ENCODE measurements at places on chromosomes 2 and 18. TPM values are rescaled to one million over a fixed set of nuclear protein-coding genes. Genes with fewer than 3 reads are reported as not detected.

DNA sequence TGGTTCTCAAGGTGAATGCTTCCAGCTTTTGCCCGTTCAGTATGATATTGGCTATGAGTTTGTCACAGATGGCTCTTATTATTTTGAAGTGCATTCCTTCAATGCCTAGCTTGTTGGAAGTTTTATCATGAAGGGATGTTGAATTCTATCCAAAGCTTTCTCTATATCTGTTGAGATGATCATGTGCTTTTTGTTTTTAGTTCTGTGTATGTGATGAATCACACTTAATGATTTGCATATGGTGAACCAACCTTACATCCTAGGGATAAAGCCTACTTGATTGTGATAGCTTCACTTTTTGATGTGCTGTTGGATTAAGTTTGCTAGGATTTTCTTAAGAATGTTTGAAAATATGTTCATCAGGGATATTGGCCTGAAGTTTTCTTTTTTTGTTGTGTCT is 112.1 kb downstream of the MBD2 start:
- DNase-seq: no peak
- H3K4me3 ChIP-seq: no peak overlapping the region
- H3K27ac ChIP-seq: no peak overlapping the region
- H3K4me1 ChIP-seq: no peaks in the 10 kb centered on the region
- no peaks in the 10 kb centered on the region for H3K36me3 ChIP-seq

GRCh38 chr2:226837787-226838603 is 2.1 kb downstream of the RHBDD1 start:
- H3K27ac ChIP-seq: no peak overlapping the region
- no peaks in the 10 kb centered on the region for H3K27me3 ChIP-seq
- no peak overlapping the region for H3K4me3 ChIP-seq
- H3K36me3 ChIP-seq: no peaks in the 10 kb centered on the region
- DNase-seq: no peak
- peaks cover 10% of the 10 kb centered on the region for H3K4me1 ChIP-seq

EGR4 gene
- not detected for total RNA-seq

IL1RN gene
- total RNA-seq: not detected

TRIP12 gene
- 379 TPM for total RNA-seq

DNA sequence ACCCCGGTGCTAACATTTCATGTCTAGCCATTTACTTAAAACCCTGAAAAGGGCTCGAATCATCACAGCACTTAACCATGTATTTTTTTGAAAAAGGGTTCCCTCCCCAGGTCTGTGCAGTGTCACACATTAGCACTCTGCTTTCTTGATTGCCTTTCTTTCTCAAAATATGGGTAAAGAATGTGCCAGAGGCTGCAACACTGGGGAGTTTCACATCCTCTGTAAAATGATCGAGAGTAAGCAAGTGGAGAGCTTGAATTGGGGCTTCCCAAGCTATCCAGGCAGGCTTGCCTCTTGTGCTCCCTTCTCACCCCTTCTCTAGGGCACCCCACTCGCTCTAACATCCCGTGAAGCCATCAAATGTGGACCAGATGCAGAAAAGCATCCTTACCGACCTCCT is 177.0 kb upstream of the CCDC68 start:
- DNase-seq: no peak
- H3K4me3 ChIP-seq: no peak overlapping the region
- H3K36me3 ChIP-seq: no peaks in the 10 kb centered on the region
- H3K4me1 ChIP-seq: peaks cover 38% of the 10 kb centered on the region
- H3K27me3 ChIP-seq: no peaks in the 10 kb centered on the region

CPS1 gene
- total RNA-seq: 8.0 TPM

GPR17 gene
- total RNA-seq: 0.18 TPM

GRCh38 chr2:156601855-156602551 is 165.8 kb downstream of the GPD2 start:
- no peaks in the 10 kb centered on the region for H3K36me3 ChIP-seq
- no peak for DNase-seq
- no peak overlapping the region for H3K4me3 ChIP-seq
- no peaks in the 10 kb centered on the region for H3K27me3 ChIP-seq
- H3K27ac ChIP-seq: no peak overlapping the region

DNA sequence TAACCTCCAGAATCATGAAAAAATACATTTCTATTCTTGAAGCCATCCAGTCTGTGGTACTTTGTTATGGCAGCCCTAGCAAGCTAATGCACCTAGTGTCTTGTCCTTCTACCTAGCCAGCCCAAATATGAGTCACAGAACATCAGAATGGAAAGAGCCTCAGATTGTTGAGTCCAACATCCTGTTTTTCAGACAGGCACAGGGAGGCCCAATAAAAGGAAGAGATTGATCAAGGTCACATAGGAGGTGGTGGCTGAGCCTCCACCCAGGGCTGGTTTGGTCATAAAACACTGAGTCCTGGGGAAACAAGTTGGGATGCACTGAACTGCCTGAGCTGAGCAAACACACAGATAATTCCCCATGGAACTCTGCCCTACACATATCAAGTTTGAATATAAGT is 195.5 kb downstream of the TTC32 start:
- no peaks in the 10 kb centered on the region for H3K36me3 ChIP-seq
- no peak overlapping the region for H3K27ac ChIP-seq
- H3K4me1 ChIP-seq: no peaks in the 10 kb centered on the region

DSC2 gene
- total RNA-seq: 39.4 TPM

- no peaks in the 10 kb centered on the region for H3K4me1 ChIP-seq
- H3K27ac ChIP-seq: no peak overlapping the region
- H3K4me3 ChIP-seq: no peak overlapping the region
- H3K27me3 ChIP-seq: no peaks in the 10 kb centered on the region
- no peaks in the 10 kb centered on the region for H3K36me3 ChIP-seq
These were observed 535.7 kb upstream of the CHAC2 start for GRCh38 chr2:53231908-53232307.

SMC6 gene
- 20.1 TPM for total RNA-seq

TTC21B gene
- 11.4 TPM for total RNA-seq

PARD6G gene
- 26.9 TPM for total RNA-seq

CRYGD gene
- not detected for total RNA-seq

DNA sequence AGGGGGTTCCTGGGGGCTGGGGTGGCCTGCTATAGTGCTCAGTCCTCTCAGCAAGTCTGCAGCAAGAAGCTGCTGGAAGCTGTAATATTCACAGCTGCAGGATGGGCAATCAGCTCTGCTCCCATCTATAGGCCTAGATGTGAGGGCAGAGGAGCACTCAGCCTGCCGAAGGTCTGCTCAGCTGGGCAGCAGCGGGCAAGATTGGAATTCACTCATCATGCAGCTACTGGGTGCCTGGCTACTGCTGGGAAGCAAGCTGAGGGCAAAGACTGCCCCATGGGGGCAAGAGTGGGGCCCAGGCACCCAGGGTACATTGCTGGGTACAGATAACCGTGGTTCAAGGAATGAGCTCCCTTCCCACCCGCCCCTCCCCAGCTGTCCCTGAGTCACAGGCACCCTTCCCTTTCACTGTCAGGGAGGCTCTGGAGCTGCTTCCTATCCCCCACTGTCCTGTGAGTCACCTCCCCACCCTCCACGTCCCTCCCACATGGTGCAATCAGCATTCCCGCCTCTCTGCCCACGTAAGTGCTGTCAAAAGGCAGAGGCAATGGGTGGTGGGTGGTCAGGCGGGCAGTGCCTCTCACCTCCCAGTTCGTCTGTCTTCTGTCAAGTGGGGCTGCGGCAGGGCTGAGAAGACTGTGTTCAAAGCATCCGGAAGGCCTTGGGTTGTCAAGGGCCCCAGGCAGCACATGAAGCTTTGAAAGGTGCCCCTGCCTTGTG is 169.2 kb downstream of the TRIM43 start:
- H3K36me3 ChIP-seq: no peaks in the 10 kb centered on the region
- peaks cover 7% of the 10 kb centered on the region for H3K4me1 ChIP-seq
- H3K27me3 ChIP-seq: no peaks in the 10 kb centered on the region
- DNase-seq: peak; percentile 83
- H3K4me3 ChIP-seq: no peak overlapping the region
- no peak overlapping the region for H3K27ac ChIP-seq

DNA sequence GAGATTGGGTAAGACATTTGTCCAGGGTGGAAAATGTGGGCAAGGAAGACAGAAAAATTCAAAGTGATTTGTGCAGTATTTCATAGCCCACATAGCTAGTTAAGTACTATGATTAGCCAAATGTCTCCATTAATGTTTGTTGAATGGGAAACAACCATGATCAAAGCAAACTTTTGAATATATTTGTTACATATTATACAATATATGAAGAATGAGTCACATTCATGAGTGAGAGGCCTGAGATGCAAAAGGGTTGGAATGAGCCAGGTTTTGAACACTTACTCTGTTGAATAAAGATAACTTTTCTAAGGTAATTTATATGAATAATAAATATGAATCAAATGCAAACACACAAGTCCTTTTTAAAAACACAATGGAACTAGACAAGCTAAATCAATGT is 984.5 kb upstream of the CDH2 start:
- H3K4me3 ChIP-seq: no peak overlapping the region
- no peak for DNase-seq
- no peak overlapping the region for H3K27ac ChIP-seq
- peaks cover 31% of the 10 kb centered on the region for H3K4me1 ChIP-seq

DNA sequence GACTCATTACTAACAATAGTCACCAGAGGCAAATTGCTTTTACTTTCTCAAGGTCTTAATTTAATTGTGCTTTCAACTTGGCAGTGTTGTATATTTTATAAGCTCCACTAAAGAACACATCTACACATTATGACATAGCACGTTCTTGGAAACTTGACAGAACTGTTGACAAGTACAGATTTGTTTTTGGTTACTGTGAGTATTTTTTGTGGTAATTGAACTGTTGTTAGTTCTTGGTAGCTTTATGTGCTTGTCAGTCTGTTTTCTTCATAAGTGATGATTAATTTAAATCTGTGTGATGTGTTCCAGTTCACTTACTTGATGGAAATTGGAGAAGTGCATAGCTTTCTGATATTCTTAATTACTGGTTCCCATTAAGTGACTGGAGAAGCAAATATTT is 63.9 kb downstream of the COMMD1 start:
- H3K4me3 ChIP-seq: no peak overlapping the region
- DNase-seq: no peak
- no peak overlapping the region for H3K27ac ChIP-seq
- H3K36me3 ChIP-seq: no peaks in the 10 kb centered on the region
- no peaks in the 10 kb centered on the region for H3K27me3 ChIP-seq

SIX3 gene
- 0.48 TPM for total RNA-seq

GRCh38 chr2:186949726-186950256 is 100.8 kb upstream of the ZSWIM2 start:
- no peak for DNase-seq
- H3K27me3 ChIP-seq: no peaks in the 10 kb centered on the region
- peaks cover 3% of the 10 kb centered on the region for H3K4me1 ChIP-seq
- H3K36me3 ChIP-seq: no peaks in the 10 kb centered on the region
- H3K4me3 ChIP-seq: no peak overlapping the region

DNA sequence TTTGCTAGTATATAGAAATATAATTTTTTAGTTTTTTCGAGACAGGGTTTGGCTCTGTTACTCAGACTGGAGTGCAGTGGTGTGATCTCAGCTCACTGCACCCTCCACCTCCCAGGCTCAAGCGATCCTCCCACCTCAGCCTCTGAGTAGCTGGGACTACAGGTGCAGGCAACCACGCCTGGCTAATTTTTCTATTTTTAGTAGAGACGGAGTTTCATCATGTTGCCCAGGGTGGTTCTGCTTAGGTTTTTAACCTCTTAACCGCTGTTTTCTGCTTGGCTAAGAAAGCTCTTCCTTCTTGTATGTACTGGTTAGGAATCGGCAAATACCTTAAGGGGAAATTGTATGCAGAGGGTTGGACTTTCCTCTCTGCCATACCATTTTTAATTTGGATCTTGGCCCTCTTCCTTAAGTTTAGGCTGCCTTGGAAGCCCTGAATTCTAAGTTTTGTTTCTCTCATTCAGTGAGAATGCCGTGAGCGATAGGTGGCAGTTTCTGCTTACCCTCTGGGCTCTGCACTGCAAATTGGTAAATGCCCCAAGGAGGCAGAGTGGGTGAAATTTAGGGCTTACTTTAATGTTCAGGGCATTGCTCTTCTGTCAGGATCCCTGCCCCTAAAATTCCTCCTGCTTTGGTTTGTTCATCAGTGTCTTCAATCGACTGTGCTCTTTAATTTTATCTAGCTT is 32.3 kb downstream of the EML6 start:
- H3K4me1 ChIP-seq: peaks cover 4% of the 10 kb centered on the region
- H3K27ac ChIP-seq: no peak overlapping the region
- H3K4me3 ChIP-seq: no peak overlapping the region
- no peaks in the 10 kb centered on the region for H3K36me3 ChIP-seq
- H3K27me3 ChIP-seq: no peaks in the 10 kb centered on the region

DNA sequence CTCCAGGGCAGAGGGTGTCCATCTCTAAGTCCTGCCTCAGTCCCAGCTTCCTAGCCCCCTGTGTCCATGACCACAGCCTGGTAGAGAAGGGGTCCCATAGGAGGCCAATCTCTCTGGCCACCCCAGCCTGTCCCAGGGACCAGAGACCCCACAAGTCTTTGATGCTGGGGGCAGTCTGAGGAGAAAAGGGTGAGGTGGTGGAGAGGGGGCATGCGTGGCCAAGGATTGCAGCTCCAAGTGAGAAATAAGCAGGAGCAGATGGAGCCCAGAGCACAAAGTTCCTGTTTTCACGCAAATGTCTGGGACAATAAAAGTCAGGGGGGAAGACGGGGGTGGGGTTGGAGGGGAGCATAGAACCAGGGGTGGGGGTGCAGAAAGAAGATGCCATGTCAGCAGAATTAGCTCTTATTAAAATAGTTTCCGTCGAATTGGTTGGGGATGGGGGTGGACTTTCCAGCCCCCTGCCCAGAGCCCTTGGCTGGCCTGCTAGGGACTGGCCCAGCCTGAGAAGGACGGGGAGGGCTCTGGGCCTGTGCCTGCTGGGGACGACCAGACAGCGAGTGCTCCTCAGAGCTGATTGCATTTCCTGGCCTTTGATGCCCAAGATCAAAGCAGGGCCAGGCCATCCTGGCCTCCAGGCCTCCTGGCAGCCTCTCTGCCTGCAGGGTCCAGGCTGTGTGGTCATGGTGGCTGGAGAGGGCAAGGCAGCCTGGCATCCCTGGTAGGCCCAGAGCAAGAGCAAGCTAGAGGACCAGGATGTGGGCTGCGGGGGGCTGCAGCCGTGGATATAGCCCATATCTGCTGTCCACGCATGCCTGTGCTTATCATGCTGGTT is 337.1 kb downstream of the DYSF start:
- no peak for DNase-seq
- H3K4me1 ChIP-seq: peaks cover 17% of the 10 kb centered on the region
- no peak overlapping the region for H3K4me3 ChIP-seq
- no peaks in the 10 kb centered on the region for H3K36me3 ChIP-seq
- H3K27me3 ChIP-seq: no peaks in the 10 kb centered on the region

DNA sequence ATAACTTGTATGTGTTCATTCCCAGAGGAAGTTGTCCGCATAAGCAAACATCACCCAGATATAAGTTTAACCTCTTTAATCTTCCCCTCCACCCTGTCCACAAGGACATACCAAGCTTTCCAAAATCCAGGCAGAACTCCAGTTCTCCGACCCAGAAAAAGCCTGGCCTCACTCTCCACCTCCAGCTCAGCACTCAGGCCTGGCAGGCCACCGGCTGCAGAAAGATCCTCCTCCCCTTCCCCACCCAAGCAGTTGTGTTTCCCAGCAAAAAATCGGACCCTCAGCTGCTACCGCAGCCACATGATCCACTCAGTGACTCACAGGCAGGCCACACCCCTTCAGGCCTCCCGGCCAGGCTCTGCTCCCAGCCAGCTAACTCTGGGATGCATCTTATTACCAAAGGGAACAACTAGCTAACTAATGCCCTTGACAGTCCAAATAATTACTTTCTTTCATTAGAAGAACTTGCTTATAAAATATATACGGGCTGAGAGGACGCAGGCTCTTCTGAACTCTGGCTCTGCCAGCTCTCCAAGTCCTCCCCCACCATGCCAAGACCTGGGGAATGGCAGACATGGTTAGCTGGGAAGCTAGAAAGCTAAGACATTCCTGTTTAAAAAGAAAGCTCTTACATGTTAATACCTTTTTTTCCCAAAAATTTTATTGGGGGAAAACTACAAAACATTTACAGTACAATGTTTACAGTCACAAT is 4.5 kb downstream of the ZFP36L2 start:
- H3K27me3 ChIP-seq: no peaks in the 10 kb centered on the region
- H3K27ac ChIP-seq: peak overlapping the region; percentile 93
- DNase-seq: peak; percentile 97
- no peaks in the 10 kb centered on the region for H3K36me3 ChIP-seq

Data from astrocyte (in vitro differentiated cells and primary cell).